ENCODE measurements at places on chromosomes 7 and 10.

- no peak for DNase-seq
Measured at GRCh38 chr10:129547608-129548007, 80.6 kb downstream of the MGMT start.

DNA sequence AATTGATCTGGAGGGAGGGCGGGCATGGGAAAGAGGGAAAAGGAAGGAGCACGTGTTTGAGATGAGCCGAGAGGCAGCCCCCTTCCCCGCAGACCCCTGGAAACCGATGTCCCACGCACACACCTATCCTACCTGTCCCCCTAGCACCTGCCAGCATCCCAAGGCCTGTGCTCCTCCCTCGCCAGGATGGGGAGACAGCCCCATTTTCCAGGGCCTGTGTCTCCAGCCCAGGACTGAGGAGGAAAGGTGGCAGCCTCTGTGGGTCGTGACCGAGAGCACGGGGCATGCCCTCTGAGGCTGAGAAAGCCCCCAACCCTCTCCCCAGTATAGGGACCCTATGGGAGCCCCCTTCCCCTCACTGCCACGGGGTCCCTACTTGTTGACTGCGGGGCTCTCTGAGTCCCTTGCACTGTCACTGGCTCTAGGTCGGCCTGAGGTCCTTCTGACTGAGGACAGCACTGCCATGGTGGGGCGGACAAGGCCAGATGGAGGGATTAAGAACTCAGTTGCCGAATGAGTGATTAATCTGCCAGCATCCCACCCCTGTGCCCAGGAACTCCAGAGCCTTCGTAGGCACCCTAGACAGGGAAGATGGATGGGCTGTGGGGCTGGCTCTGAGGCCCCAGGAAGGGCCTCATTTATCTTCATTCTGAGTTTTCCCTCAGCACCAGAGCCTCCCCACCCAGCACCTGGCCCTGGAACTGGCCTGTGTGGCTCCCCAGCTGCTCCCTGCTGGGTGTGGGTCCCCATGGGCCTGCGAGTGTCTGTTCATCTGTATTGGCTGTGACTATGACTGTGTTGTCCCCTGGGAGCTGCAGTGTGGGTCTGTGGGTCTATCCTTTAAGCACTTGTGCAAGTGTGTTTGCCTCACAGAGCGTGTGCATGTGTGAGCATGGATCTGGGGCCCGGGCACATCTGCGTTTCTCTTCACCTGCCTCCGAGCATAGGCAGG lies 26.0 kb downstream of the CRHR2 start:
- no peak for DNase-seq

DNA sequence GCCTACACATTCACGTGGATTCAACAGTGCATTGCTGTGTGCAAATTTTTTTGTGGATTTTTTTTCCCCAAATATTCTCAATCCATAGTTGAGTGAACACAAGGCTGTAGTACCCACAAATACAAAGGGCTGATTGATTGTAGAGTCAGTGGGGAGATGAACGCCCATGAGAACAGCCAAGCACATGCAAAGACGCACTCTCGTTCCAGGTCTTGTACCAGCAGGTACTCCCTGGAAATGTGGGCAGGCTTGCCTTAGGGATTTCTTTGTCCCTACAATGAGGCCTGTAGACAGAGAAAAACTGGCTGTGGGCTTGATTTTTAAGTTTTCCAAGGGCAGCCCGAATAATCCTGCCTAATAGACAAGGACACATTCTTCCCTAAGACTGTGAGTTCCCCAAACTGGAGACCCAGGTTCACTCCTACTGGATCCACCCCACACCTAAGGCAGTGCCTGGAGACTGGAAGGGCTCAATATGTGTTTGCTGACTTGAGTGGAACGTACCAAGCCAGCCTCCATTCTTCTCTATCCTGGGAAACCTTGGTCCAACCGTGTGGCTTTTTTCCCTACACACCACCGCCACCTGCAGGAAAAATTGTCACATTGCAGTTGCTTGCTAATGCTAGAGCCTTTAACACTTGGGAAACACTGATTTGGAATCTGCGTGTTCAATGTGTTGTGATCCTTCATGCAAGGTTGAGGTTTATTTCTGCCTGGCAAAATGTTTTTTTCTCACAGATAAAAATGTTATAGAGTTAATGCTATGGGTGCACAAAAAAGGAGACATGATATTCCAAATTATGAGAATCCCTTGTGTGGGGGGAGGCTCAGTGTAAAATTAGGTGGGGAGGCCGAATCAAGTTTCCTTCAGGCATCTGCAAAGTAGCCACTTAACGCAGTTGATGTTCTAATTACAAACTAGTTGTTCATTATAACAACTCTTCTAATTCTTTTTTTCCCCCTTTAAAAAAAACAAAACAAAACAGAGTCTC lies 49.3 kb downstream of the PPP1R17 start:
- no peak for DNase-seq

DNA sequence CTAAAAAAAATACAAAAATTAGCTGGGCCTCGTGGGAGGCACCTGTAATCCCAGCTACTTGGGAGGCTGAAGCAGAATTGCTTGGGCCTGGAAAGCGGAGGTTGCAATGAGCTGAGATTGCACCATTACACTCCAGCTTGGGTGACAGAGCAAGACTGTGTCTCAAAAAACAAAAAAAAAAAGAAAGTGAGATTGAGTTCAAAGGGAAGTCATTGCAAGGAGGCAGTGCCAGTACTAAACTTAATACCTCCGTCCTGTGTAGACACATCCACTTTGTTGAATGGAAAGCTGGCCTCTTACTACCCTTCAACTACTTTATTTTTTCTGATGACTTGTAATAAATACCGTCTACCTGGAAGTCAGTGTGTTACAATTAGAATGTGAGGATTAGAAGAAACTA lies 31.0 kb downstream of the AHCYL2 start:
- DNase-seq, result no peak

GRCh38 chr7:32206987-32207386 lies 136.8 kb upstream of the PDE1C start:
- DNase-seq, result no peak

DNA sequence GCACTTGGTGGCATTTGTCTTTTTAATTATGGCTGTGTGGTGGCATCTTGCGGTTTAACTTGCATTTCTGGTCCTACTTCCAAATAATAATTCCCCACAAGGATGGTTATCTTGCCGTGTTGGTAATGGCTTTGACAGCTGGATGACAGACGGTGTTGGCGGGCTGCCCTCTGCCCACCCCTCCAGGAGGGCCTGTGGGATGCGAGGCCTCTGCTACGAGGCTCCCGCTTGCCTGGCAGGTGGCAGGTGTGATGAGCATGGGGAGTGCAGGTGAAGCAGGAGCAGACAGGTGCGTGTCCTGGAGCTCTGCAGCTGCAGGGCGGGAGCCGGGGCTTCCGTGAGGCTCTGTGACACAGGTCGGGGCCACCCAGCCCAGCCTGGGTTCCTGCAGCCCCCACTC lies 11.8 kb downstream of the INPP5A start:
- DNase-seq, result no peak

- no peak for DNase-seq
Measured at GRCh38 chr7:31476073-31476745, 37.7 kb upstream of the ITPRID1 start.

GRCh38 chr7:107799647-107800264 lies 3.3 kb downstream of the SLC26A3 start:
- no peak for DNase-seq

- DNase-seq, result no peak
Measured at GRCh38 chr7:134514663-134515062, 12.7 kb upstream of the AKR1B10 start.

- no peak for DNase-seq
Measured at GRCh38 chr7:119175911-119176627, 951.6 kb downstream of the ANKRD7 start.

DNA sequence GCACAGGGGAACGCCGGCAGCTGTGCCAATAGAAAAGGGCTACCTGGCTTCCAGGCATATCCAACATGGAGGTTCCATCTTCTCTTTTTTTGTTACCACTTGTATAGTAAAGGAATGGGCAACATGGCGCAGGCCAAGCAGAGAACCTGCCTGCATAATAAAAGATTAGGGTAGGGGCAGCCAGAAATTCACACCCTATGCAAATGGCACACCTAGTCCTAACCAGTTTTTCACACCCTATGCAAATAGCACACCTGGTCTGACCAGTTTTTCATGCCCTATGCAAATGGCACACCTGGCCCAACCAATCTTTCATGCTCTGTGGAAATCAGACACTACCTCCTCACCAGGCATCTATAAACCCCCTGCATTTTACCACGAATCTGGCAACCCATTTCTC lies 369.5 kb downstream of the IPMK start:
- no peak for DNase-seq

GRCh38 chr10:131399981-131400380 lies 88.5 kb upstream of the TCERG1L start:
- DNase-seq, result no peak

- DNase-seq, result no peak
Measured at GRCh38 chr10:132455986-132456847, 59.2 kb downstream of the PWWP2B start.

DNA sequence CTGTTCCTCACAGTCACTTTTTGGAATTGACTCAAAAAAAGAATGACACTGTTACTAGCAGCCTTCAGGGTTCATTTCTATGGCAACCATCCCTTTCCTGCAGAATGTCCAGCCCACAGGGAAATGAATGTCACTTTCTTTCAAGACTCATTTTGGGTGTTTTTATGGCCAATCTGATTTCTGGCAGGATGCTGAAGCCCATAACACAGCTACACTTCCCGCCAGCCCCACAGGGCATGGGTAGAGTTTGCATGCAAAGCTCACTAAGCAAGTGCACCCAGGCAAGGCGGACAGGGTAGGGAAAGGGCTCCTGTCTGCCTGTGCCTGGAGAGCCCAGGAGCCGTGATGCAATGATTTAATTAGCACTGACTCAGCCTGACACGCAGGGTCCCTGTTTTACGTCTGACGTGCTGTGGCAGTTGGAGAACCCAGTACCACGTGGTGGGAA lies 26.1 kb upstream of the GPAM start:
- no peak for DNase-seq

DNA sequence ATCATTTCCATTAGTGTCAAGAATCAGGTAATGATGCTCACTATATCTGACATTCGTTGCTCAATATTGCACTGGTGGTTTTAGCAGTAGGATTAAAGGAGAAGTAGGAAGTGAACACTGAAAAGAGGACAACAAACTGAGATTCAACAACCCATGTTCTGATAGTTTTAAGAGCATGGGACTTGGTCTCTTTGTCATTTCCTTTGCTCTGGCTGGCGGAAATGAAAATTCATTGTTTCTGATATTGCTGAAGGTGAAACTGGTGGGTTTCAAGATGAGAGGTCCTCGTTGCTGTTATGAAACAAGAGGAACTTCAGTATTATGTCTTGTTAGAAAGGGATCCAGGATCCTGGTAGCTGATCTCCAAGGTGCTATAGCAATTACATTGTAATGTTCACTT lies 129.0 kb downstream of the DNAH11 start:
- no peak for DNase-seq

GRCh38 chr7:33854178-33854577 lies 51.2 kb upstream of the BMPER start:
- no peak for DNase-seq

DNA sequence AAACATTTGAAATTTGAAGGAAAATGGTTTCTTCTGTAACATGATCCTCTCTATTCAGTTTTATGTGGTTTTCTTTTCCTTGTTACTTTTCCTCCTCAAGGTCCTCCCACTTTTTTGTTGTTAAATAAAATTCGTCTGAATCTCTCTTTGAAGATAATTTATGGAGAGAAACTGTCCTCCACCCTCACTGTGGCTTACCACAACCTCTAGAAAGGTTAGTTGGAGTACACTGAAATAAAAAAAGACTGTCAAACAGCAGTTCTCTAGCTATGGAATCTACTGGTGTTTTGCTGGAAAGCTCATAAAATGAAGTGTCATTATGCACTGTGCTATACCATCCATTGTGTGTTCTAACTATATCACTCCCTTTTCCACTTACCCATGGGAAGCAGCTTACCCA lies 189.4 kb downstream of the HDAC9 start:
- DNase-seq, result no peak

DNA sequence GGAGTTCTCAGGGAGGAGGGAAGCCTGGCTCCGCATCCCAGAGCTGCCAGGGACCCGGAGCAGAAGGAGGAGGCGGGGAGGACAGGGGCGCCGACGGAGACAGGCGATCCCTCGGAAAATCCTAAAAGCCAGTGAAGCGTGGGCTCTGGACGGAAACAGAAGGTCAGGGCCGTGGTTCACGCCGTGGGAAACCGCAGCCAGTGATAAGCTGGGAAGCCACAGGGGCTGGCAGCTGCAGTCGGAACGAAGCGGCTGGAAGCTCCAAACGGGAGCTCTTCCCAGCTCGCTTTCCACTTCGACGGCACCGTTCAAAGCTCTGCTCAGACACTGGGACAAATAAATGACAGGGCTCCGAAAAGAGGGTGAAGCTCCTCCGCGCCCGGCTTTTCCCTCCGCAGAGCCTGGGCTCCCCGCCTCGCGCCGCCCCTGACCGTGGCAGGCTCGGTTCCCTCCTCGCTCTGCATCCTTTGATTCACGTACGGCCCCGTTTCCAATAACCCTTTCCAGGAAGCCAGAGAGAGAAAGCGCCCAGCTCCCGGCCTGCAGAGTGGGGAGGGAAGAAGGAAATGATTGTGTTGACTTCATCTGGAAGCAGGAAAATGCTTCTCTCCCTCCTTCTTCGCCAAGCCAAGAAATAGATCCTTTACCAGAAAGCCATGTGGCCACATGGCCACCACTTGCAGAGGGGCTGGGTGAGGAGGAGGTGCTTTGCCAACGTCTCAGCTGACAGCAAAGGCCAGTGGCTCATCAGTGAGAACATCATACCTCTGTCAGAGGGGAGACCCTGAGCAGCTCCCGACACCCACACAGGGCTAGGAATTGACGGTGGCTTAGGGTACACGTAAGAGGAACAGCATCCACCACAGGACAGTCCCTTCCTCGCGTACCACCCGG lies 57.4 kb downstream of the ADRB1 start:
- no peak for DNase-seq

DNA sequence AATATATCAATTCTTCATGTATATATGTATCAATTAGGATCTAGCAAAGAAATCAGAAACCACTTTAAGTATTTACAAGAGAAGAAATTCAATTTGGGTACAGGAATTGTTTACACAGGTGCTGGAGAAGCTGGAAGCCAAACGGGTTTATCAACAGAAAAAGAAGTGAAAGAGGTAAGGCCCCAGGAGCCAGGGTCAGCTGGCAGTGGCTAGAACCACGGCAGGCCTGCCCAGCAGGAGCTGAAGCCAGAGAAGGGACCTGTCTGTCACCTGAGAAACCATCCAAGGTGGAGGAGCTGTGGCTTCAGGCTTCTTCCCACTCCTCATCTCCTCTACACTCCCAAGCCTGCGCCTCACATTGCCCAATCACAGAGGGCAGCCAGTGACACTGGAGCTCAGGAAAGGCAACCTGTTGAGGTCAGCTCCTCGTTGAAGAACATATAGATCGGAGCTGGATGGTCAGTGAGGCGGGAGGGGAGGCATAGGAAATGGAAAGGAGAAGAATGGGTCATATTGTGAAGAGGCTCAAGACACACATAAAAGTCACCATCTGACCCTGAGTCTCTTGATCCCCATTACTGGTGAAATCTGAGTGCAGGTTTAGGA lies 182.6 kb downstream of the REEP3 start:
- DNase-seq, result no peak

DNA sequence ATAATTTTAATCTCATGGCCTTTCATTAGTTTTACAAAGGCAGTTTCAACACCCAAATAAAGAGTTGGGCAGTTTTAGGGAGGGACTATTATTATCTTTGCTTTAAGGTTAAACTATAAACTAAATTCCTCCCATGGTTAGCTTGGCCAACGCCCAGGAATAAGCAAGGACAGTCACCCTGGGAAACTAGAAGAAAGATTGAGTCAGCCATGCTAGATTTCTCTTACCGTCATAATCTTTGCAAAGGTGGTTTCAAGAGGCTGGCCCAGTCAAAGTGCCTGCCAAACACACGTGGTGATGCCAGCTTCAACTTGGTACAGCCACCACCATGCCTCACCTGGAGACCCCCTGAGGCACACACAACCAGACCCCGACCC lies 317.4 kb upstream of the SP8 start:
- DNase-seq, result no peak

GRCh38 chr10:60979667-60980104 lies 35.7 kb upstream of the RHOBTB1 start:
- no peak for DNase-seq

Measured in stimulated activated CD8-positive, alpha-beta memory T cell treated with anti-CD3 and anti-CD28 coated beads, Interleukin-4, amount 100 ng/mL, for 1 hour (primary cell).